ENCODE measurements at places on chromosomes 3 and 15. TPM values are rescaled to one million over a fixed set of nuclear protein-coding genes. Genes with fewer than 3 reads are reported as not detected.

- DNase-seq: no peak
Observed at GRCh38 chr3:54069961-54070360, 52.4 kb upstream of the CACNA2D3 start.

BCHE gene
- total RNA-seq: not detected

DNA sequence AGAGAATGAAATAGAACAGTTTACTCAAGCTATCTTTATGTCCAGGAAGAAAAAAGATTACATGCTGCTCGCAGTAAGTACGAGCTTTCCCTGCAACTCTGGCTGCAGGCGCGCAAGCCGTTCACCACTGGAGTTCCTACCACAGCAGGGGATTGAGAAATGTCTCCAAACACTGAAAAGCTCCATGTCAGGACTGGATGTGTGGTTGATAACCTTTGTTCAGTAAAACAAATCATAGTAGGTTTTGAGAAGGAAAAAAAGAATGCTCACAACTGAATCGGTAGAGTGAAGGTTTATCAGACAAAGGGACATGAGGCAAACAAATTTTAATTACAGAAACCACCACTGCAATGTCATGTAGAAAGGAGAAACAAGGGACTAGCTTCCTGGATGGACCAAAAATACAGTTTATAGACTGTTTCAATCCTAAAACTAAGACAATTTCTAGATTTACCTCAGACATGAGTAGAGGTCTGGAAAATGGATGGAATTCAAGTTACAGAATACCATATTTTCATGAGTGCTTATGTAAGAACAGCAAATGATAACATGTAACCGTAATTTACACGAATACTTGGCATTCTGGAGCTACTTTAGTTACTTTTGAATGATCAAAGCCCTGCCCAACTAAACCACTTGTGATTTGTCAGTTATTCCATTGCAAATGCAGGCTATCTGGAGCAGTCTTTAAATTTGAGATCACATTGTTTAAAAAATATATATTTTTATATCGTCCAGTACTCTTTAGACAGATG is 471.1 kb downstream of the SHQ1 start:
- DNase-seq: no peak

DNA sequence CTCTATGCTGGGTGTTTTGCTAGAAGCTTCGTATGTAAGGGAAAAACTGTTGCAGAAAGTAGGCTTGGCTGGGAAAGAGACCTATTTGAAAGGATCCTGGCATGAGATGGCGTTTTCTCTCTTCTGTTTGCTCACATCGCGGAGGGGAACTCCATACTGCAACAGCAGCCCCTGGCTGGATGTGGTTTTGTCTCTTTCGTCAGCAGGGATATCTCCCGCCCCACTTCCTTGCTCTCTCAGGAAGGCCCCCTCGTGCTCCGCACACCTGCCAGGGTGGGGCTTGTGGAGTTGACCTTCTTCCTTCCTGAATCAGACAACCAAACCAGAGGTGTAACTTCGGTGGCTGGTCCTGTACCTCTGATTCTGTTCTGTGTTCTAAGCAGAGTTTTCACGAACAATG is 26.4 kb upstream of the MYZAP start:
- DNase-seq: peak; percentile 75

- DNase-seq: no peak
Observed at GRCh38 chr3:108897883-108898282, 55.8 kb downstream of the GUCA1C start.

SLC25A38 gene
- 44.7 TPM for total RNA-seq

- no peak for DNase-seq
Observed at GRCh38 chr3:128278761-128279600, 125.7 kb downstream of the EEFSEC start.

NTRK3 gene
- not detected for total RNA-seq

GOLGA6L7 gene
- total RNA-seq: not detected

DNA sequence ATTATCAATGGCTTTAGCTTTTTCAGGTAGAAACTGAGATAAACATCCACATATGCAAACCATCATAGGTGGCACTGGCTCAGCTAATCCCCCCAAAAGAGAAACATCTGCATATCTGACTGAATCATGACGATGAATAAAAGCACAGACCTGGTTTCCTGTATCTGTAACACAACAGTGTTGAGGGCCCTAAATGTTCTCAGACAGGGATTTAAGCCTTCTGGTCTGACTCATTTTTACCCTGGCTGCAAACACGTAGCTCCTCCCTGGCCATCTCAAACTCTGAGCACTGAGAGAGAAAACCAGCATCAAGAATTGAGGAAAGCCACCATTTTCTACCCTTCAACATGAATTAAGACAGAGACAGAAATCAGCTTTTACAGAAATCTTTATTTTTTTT is 35.2 kb downstream of the GLB1 start:
- DNase-seq: peak; percentile 63

GRCh38 chr15:43903864-43904290 is 77.1 kb downstream of the WDR76 start:
- DNase-seq: peak; percentile 73

DNA sequence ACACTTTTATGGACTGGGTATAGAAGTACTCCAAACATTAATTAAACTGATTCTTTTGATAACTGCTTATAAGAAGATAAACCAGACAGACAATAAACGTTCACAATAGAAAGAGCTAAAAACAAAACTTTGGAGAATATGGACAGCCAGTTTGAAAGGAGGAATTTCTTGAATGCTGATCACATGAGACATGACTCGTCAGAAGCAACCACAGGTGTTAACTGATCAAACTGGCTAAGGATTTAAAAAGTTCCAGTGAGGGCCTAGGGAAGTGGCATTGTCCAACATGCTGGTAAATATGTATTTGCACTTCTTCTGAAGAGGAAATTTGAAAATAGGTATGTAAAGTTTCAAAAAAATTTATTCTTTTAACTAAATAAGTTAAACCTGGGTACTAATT is 29.4 kb upstream of the AP3B2 start:
- DNase-seq: no peak

DNA sequence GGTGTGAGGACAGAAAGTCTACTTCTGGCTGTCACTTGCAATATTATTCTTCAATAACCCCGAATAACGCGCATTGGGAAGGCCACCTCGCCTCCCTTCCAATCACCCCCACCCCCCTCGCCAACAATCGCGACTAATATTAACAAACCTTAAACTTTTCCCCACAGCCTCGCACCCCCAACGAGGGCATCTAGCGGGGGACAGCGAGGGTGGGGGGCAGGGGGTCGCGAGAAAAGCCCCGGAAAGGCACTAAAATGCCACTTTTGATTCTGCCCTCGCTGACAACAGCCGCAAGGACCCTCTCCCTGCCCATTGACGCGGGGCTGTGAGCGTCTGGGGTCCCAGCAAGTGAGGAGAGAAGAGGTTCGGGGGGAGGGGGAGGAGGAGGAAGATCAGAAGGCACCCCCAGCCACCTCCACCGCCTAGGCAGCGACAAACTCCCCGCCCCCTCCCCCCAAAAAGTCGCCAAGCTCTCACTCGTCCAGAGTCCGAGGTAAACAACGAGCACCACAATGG is 868 bp downstream of the SATB1 start:
- DNase-seq: no peak

DNA sequence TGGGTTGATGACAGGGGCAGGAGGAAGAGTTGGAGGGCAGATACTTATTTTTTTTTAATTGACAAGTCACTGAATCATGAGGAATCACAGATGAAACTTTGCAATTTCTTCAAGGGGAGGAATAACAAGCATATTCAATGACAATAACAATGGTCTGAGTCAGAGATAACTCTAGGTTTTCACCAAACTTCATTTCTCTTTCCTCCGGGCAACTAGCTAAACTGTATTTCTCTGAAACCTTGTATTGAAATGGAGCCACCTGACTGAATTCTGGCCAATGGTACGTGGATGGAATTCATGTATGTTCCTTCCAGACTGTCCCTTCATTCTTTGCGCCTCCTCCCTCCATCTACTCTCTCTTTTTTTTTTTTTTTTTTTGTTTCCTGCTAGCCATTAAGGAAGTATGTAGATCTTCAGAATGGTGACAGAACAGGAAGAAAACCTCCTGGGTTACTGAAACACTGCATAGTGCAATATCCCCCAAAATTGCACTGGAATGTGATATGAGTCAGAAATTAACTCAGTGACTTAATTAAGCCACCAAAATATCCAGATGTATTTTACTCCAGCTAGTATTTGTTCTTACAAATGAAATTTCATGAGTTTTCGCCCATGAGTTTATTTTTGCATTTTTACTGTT is 495.4 kb downstream of the OTOL1 start:
- DNase-seq: no peak

GRCh38 chr3:160437083-160437455 is 12.5 kb downstream of the TRIM59 start:
- DNase-seq: no peak

CLDN1 gene
- total RNA-seq: not detected

DNA sequence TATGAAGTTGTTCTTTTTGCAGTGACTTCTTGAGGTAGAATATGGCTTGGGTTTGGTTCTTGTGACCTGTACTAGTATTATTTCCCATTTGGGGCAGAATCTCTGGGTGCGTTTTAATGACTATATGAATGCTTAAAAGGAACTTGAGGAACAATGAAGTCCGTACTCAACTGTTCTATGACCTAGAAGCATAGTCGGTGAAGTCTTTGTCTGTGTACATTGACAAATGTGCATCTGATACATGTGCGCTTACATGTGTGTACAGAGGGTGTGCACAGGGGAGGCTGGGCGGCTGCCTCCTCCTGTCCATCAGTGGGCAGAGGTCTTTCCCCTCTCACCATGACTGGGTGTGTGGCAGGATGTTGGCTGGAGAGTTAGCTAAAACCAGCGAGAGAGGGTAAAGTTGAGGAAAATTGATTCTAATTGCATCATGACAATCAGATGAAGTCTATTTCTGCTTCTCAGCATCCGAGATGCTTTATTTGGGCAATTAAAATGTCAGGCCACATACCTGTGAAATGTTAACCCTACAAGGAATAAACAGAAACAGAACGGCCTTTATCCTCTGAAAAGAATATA is 1.0 kb upstream of the NR2F2 start:
- no peak for DNase-seq

All from natural killer cell (primary cell).